ENCODE measurements at places on chromosomes 6 and 20.

DNA sequence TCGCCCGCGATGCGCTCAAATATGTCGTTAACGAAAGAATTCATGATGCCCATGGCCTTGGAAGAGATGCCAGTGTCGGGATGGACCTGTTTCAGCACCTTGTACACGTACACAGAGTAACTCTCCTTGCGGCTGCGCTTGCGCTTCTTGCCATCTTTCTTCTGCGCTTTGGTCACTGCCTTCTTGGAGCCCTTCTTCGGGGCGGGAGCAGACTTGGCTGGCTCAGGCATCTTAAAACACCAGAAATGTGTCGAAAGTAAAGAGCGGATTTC is 36.4 kb downstream of the HFE start:
- DNase-seq = no peak

GRCh38 chr20:51680067-51680749 is 88.0 kb downstream of the ATP9A start:
- no peak for DNase-seq

GRCh38 chr6:20319520-20320357 is 81.9 kb upstream of the E2F3 start:
- no peak for DNase-seq

DNA sequence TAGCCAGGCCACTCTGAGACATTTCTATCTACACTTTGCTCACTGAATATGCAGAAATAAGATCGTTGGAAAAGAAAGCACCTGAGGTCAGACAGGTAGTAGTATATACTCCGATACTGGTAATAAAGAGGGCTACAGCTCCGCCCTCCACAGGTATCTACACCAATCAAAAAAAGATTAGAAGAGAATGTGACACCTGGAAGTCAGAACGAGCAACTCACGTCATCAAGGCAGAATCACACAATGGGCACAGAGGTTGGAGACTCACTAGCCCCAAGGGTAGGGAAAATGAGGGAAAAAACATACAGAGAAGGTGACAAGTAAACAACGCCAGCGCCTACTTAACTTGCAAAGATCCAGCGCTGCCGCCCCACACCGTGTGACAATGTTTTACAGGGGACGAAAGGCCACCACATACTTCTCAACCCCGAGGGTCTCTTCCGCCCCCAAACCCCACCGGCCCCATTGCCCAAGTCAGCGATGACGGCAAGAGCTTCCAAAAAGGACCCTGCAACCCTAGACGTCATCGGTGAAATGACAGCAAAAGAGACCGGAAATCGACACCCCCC is 653 bp downstream of the LMBRD1 start:
- peak; percentile 43 for DNase-seq
